ENCODE measurements at places on chromosomes 4 and X. TPM values are rescaled to one million over a fixed set of nuclear protein-coding genes. Genes with fewer than 3 reads are reported as not detected.

DNA sequence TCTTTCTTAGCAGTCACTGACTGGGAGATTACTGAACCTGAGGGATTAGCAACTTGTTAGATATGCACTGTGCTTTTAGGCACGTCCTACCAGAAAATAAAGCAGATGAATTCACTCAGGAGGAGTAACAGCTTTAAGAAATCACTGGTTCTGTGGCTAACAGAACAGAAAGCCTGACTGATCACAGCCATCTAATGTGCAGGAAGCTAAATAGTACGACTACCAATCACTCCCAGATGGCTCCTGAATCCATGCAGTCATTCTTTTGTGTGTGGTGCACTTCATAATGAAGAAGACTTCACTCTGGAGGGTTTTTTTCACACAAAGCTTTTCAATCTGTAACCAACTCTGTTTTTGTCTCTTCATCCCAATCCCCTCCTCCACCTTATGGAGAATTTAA lies 305.3 kb upstream of the INTU start:
- DNase-seq: no peak

DNA sequence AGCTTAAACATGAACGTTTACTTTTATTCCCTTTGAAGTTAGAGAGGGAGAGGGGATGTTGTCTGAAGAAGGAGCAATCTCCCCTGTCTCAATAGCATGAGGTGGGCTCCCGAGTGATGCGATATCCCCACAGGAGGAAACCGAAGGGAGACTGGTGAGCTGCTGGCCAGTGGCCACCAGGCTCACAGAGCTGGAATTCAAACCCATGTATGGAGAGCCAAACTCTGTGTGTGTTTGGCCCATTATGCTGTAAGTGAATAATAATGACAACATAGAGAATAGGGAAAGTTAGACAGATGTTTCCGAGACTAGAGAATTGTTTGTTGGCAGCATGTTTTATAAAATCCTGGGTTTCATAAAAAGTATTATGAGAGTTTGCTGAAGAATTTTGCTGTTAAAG lies 66.1 kb upstream of the CLNK start:
- DNase-seq: no peak

- DNase-seq: no peak
Measured at GRCh38 chrX:100864657-100865391, 9.3 kb downstream of the NOX1 start.

DNA sequence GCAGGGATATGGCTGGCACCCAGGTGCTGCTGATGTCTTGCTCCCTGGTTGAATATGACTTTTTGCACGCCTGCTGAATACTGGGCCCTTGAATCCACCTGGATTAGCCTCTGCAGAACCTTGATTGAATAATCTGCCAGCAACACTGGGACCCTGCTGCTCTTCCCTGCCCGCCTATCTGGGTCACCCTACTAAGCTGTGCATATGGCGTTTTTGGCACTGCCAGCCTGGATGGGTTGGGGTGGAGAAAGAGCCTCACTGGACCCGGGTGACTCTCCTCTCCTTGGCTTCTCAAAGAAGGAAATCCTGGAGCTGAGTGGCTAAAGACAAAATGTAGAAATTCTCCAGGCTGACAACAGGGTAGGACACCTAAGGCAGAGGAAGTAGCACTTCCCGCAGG lies 100.0 kb downstream of the MAOA start:
- no peak for DNase-seq

The GYPB gene
- not detected for total RNA-seq

DNA sequence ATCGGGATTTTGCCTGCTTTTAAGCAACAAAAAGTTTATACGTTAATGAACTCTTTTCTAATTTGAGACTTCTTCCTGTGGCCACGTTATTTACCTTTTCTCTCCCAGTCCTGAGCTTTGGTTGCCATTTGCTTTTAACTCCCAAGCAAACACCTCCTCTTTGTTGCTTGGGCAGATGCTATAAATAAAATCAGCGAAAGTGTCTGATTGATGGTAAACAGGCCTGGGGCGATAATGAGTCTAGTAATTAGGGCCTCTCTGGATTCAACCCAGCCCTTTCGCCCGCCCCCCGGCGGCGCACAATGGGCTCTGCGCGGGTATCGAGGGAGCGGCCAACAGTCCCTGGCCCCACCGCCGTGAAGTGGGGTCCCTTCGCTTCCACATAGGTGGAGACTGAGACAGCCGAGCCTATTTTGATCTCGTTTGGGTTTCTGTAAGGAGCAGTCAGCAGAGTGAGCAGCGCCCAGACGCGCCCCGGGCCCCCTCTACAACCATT lies 790 bp downstream of the CLGN start:
- DNase-seq: no peak

DNA sequence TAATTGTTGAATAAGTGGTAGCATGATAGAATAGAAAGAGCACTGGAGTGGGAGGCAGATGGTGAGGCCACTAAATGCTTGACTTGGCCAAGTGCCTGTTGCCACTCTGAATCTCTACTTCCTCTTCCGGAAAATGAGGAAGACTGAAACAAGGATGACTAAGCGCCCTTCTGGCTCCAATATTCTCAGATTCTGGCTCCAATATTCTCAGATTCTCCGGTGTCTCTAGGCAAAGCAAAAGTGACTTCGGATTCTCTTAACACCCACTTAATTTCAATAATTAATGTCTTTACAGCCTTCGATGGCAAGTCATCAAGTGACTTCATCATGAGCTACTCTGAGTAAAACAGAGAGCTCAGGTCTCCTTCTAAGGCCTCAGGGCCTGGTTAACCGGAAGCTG lies 402.2 kb upstream of the FGF13 start:
- DNase-seq: no peak

Measured in natural killer cell treated with Interleukin-12 subunit alpha and Interleukin-12 subunit beta and Interleukin-15 and Interleukin-18, amount 100 ng/mL, for 72 hours (primary cell).